Muscle of back (tissue), 13 donors: ENCODE measurements at places on chromosomes 13 and 19. TPM values are rescaled to one million over a fixed set of nuclear protein-coding genes. Genes with fewer than 3 reads are reported as not detected.

DNA sequence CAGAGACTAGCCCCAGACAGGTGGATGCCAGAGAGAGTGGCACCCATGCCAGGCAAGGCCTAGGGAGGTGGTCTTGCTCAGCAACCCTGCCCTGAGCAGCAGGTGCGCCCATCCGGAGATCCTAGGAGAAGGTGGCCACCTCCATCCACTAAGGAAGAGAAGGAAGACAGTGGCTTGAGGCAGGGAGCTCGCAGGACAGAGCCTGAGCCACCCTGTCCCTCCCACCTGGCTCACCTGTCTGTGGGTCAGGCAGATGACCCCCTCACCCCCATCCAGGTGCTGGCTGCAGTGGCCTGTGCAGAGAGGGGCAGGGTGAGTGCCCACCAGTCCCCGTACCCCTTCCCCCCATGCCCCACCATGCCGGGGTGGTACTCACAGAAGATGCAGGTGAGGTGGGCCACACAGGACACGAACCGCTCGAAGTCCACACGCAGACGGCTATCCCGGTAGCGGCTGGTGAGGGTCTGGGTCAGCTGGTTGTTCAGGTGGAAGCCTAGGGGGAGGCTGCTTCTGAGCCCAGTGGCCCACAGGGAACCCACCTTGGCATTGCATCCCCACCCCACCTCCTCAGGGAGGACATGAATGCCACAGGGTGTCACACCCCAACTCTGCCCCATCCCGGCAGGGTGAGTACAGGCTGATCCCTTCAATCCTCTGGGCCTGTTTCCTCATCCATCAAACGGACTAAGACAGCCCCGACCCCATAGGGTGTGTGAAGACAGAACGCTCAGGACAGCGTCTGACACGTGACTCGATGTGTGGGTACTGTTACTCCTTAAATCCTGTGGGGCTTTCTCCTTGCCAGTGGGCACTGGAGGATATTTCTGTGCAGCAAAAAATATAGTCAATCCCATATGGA lies 13.3 kb downstream of the CAPN12 start:
- no peak for DNase-seq

GPR12 gene
- 0.11 TPM for polyA plus RNA-seq

DNA sequence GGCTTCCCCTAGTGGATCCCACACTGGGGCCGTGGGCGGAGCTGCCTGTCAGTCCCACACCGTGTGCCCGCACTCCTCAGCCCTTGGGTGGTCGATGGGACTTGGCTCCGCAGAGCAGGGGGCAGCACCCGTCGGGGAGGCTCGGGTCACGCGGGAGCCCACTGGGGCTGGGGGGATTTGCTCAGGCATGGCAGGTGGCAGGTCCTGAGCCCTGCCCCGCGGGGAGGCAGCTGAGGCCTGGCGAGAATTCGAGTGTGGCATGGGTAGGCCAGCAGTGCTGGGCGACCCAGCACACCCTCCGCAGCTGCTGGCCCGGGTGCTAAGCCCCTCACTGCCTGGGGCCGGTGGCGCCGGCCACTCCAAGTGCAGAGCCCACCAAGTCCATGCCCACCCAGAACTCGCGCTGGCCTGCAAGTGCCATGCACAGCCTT lies 481.7 kb upstream of the PRR20A start:
- no peak for DNase-seq

TTYH1 gene
- 3.7 TPM for polyA plus RNA-seq

MKNK2 gene
- polyA plus RNA-seq: 66.7 TPM

DNA sequence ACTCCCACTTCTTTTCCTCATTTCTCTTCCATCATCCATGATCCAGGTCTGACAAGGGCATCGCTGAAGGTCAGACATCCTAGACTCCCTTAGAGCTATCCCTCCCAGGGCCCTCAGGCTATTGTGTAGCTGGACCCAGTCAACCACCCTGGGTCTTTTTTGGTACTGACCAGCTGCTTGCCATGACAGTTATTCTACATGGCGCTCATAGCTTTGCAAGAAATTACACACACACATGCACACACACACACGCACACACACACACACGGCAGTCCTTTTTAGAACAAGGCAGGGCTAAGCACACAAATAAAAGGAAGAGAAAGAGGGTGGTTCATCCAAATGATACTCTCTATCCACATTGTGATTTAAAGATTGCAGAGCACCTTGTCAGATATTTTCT lies 18.3 kb downstream of the SIAH3 start:
- DNase-seq: no peak

DNA sequence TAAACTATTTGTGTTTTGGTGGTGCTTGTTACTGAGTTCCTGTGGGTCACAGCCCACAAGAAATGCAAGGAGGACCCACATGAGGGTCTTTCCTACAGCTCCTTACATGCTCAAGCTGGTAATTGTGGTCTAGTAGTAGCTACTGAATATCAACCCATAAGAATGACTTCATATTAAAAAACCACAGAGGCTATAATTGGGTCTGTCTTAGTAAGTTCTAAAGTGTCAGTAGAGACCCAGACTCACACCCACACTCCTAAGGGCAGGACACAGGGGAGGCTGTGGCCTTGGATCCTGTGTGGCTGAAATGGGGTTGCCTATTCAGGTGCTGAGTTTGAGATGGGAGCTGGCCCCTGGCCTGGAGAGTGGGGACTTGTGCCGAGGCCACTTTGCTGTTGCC lies 19.6 kb downstream of the TFDP1 start:
- DNase-seq: no peak

- no peak for DNase-seq
Measured at GRCh38 chr13:102770435-102770834, 3.2 kb downstream of the TEX30 start.
